ENCODE measurements at places on chromosomes 16 and 17.
A peak's percentile ranks its signal among the peaks of the same experiment; 100 is the strongest.

DNA sequence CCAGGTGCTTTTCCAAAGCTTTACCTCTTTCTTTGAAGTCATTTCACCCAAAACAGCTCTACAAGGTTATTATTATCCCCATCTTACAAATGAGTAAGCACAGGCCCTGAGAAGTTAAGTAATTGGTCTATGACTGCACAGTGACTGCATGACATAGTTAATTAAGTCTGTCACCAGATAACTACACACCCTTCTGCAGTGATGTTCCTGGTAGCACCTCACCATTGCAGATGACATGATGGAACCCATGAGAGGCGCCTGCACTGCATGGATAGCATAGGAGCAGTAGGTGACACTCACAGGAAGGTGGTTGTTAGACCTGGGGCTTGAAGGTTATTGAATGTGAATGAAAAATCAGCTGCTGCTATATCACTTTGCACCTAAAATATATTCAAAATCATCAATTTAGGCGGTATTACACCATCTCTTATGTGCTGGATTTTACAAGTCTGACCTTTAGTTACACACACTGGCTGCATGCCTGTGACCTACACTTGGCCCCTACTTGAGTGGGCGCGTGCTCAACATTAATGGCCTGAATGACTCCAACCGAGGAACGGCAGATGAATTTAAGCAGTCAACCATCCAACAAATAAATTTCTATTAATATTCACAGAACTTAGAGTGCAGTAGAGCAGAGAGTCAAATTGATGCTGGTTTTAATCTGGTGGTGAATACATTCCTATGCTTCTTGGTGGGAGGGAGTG lies 239.6 kb downstream of the CDH11 start:
- no peak for DNase-seq

DNA sequence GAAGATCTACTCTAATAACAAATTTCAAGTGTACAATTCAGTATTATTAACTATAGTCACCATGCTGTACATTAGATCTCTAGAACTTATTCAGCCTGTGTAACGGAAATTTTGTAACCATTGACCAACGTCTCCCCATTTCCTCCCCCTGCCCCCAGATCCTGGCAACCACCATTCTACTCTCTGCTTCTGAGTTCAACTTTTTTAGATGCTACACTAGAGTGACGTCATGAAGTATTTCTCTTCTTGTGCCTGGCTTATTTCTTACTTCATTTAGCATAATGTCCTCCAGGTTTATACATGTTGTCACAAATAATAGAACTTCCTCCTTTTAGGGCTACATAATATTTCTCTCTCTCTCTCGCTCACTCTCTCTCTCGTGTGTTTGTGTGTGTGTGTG lies 157.5 kb downstream of the ANKFN1 start:
- no peak for DNase-seq

- DNase-seq = peak; percentile 56
Measured at GRCh38 chr16:27318392-27319256, 4.8 kb downstream of the IL4R start.

GRCh38 chr17:57506774-57507127 lies 238.3 kb downstream of the CCDC182 start:
- no peak for DNase-seq

DNA sequence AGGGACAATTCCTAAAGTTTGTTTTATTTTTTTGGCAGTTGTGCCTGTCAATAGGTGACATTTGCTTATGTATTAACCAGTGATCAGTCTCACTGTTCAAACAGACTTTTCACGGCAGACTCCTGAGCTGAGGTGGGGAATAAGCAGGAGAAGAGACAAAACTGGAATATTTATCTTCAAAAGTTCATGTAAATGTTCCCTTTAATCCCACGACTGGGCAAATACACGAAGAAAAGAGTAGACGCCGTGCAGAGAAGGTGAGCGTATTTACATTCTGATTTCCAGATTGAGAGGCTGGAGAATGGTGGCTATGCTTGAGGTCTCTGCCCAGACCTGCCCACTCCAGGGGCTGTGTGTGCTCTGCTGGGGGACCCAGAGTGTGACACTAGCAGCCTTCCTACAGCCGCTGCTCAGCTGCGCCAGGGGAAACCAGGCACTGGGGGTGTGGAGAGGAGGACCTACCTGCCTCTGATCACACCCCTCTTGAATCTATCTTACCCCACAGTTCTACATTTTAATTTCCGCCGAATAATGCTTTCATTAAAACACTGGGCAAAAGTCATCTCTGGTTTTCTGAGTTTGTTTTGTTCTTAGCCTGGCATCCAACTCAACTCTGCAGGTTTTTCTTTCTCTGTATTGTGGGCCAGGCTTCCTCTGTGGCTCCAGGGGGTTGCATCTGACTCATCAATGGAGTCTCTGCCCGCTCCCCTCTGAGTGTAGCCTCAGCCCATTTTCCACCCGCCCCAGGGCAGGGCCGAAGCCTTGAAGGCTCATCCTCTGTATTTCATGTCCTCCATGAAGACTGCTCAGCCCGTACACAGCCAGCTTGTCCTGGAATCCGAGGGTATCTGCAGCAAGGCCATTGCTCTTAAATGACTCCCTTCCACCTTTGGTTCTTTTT lies 237.1 kb downstream of the NTN1 start:
- DNase-seq = no peak

- no peak for DNase-seq
Measured at GRCh38 chr17:31690151-31690551, 168.9 kb downstream of the COPRS start.

DNA sequence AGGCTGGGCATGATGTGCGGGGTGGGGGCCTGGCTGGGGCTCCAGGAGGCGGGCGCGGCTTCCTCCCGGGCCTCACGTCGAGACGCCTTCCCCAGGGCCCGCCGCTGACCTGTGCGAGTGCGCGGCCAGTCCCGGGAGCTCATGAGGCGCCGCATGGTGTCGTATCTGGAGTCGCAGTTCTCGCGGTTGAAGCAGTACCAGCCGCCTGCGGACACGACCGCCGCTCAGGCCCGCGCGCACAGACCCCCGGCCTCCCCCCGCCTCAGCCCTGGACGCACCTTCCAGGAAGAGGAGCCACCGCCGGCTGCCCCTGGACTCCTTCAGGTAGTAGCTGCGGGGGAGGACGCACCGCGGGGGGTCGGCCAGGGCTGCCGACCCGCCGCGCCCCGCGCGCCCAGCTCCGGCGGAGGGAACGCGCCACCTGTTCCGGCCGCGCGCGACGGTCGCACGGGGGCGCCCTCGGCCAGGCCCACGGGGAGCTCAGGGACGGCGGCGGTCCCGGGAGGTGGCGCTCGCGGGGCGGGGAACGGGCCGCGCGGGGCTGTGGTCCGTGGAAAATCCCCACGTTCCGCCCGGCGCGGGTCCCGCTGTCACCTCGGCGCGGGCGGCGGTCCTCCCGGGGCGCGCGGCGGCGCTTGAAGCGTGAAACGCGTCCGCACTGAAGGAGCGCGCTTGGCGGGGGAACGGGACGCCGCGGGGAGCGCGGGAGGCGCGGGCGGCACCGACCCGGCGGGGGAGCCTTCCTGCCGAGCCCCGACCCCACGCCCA lies 1.4 kb downstream of the NOTUM start:
- DNase-seq = peak; percentile 62

- no peak for DNase-seq
Measured at GRCh38 chr16:31862761-31863160, 10.8 kb upstream of the ZNF267 start.

- DNase-seq = no peak
Measured at GRCh38 chr16:10613785-10614485, 33.5 kb upstream of the EMP2 start.

- DNase-seq = no peak
Measured at GRCh38 chr16:7405166-7405565, 72.5 kb downstream of the RBFOX1 start.

DNA sequence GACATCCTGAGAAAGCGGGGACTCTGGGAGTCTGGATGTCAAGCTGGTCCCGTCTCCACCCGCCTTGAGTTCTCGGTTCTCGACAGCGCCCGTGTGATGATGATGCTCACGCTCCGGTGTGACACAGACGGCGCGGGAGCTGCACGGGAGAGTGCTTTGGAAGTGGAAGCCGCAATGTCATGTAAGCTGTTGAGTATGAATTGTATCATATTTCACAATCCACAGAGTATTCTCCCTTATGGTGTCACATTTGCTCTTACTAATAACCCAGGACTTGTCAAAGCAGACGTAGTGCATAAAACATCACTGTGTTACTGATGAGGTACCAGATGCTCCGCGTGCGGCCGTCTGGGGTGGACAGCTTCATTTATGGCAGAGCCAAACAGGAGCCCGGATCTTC lies 217.5 kb upstream of the CHMP6 start:
- no peak for DNase-seq

- DNase-seq = no peak
Measured at GRCh38 chr17:48012151-48012520, 25.5 kb downstream of the COPZ2 start.

DNA sequence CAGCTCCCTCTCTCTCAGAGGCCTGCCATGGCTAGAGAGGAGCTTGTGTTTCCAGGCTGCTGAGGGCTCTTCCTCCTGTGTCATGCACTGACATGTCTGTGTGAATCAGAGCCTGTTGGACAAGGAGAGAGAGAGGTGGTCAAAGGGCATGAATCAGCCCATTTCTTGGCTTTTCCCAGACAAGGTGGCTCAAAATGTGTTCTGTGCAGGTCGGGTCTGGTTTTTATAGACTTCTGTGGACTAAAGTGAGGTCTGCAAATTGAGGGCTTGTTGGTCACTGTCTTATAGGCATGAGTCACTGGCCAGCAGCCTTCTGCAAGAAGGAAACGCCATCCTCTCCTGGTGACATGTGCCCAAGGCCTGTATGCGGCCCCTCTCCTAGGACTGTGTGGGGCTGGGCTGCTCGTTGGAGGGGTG lies 97.9 kb downstream of the FOXL1 start:
- no peak for DNase-seq

DNA sequence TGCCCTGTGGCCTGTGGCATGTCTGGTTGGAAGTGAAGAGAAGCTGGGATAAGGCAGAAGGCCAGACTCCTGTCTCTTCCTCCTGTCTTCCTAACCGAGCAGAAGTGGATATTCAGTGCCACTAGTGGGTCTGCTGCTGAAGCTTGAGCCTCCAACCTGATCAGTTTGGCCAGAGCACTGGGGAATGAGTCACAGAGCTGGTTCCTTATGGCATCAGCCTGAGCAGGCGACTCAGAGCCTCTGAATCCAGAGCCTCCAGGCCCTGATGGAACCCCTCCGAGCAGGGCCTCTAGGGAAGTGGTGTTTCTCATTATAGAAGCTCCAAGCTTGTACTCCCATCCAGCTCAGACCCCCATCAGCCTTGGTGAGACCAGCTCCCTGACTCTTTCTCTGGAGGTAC lies 2.0 kb downstream of the WSCD1 start:
- DNase-seq = no peak

DNA sequence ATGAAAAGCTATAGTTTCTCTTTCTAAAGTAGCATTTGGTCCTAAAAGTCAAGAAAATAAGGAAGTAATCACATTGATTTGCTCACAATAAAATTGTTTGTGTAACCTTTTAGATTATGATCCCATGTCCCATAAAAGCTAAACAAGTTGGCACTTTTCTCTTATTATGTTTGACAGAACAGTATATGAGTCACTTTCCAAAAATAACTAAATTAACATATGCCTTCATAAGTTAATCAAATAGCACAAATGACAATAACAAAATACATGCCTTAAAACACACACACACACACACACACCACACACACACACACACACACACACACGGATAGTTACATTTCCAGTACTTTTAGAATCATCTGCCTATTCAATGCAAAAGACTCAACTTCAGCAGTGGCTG lies 2.8 kb downstream of the MED13 start:
- DNase-seq = no peak

GRCh38 chr16:89564476-89565255 lies 4.2 kb downstream of the RPL13 start:
- no peak for DNase-seq

GRCh38 chr16:12613131-12613991 lies 190.3 kb downstream of the CPPED1 start:
- peak; percentile 39 for DNase-seq

DNA sequence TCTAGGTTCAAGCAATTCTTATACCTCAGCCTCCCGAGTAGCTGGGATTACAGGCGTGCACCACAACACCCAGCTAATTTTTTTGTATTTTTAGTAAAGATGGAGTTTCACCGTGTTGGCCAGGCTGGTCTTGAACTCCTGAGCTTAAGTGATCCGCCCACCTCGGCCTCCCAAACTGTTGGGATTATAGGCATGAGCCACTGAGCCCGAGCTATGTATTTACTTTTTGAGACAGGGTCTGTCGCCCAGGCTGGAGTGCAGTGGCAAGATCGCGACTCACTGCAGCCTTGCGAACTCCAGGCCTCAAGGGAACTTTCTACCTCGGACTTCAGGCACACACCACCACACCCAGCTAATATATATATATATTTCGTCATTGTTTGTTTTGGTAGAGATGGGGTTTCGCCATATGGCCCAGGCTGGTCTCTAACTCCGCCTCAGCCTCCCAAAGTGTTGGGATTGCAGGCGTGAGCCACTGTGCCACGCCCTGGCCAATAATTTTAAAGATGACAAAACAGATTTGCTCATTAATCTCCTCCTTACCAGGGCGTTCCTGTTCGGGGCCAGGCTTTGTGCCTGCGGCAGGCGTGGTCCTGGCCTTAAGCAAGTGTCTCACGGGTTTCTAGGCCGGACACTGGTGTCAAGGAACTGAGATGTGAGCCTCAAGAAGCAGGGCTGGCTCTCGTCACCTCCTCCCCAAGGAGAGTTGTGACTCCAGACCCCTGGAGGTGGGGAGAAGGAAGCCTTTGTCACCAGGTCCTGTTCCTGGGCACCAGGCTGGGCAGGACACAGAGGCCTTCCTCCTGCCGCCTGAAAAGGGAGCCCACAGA lies 4.3 kb upstream of the NPW start:
- DNase-seq = no peak

DNA sequence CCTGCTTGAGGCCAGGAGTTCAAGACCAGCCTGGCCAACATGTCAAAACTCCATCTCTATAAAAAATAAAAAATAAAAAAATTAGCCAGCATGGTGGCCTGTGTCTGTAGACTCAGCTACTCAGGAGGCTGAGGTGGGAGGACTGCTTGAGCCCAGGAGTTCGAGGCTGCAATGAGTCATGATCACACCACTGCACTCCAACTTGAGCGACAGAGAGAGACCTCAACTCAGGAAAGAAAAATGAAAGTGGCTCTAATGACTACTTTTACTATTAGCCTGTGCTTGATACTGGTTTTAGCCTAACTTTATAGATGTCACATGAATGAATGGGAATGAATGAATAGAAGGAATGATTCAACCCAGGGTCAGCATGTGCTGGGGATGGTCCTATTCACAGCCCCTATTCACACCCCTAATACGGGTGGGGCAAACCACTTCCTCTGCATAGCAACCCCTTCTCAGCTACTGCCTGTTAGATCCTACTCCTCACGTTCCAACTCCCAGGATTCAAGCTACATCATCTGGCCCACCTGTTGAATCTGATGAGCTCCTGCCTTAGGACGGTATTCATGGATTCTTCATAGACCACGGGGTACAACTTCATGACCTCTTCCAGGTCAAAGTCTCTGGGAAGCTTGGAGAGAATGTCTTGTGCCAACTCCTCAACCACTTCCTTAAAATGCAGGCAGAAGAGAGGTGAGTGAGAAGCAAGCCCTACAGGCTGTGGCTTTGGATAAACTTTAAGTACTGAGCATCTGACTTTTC lies 40.5 kb downstream of the LYRM1 start:
- DNase-seq = no peak
